NCI-H2029 (cell line): ENCODE measurements at places on chromosomes 13 and 19.

- no peak for DNase-seq
Observed at GRCh38 chr19:51064534-51065220, at the start of gene KLK13. Gene KLK13 (minus strand): TSS chr19:51065092. CDS start chr19:51065067, 25 bp downstream.

- no peak for DNase-seq
Observed at GRCh38 chr19:33368074-33368864, 5.2 kb upstream of the CEBPG start.

GRCh38 chr19:28422046-28422445, 790.9 kb downstream of the UQCRFS1 start:
- DNase-seq: no peak

- DNase-seq: no peak
Observed at GRCh38 chr19:42201489-42202289, 15.8 kb downstream of the DEDD2 start.

DNA sequence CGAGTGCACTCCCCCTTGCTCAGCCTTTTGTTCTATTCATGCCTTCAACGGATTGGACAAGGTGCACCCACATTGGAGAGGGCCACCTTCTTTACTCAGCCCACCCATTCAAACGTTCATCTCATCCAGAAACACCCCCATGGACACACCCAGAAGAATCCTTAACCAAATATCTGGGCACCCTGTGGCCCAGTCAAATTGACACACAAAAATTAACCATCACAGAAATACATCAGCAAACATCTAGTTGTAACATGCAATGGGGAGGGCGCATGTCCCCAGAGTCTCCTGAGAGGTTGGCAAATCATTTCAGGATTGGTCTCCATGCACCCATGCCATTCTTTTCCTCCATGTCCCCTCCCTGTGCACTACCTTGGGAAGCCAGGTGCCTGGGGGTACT, 167.1 kb downstream of the ZNF536 start:
- DNase-seq: no peak

DNA sequence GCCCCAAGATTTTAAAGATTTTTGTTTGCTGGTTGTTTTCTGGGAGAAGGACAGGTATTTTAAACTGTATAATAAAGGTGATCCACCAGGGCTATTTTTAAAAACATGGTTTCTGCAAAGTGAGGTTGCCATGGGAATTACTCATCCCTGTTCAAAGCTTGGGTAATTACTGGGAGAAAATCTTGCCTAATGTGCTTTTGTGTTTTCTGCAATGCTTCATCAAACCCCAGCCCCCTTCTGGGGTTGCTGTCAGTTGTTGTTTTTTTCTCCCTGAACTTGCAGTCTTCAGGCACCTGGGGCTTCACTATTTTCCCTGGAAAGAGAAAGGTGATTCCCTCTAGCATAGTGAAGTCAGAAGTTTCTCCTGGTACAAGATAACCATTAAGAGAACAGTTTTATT, 277.2 kb downstream of the NALCN start:
- no peak for DNase-seq

DNA sequence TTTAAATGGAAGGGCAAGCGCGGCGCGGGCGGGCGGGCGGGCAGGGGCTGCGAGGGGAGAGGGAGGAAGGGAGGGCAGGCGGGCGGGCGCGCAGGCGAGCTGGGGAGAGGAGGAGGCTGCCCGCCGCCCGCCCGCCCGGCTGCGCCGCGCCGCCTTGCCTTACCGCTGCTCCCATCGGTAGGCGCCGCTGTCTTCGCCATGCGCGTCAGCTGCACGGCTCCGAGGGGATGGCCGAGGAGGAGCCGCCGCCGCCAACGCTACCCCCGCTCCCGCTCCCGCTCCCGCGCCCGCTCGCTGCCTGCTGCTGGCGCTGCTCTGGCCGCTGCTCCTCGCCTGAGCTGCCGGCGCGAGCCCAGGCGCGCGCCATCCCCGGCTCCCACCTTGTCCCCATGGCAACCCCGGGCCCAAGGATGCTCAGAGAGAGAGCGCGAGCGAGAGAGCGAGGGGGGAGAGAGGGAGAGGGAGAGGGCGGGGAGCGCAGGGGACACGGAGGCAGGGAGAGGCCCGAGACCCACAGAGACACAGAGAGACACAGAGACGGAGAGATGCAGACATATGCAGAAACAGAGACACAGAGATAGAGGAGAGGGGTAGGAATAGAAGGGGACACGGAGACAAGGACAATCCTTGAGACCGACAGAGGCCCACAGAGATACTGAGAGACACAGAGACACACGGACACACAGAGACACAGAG, 40.3 kb downstream of the DEDD2 start:
- DNase-seq: peak; percentile 84

- DNase-seq: no peak
Observed at GRCh38 chr19:17404621-17405249, 695 bp downstream of the BST2 start.

DNA sequence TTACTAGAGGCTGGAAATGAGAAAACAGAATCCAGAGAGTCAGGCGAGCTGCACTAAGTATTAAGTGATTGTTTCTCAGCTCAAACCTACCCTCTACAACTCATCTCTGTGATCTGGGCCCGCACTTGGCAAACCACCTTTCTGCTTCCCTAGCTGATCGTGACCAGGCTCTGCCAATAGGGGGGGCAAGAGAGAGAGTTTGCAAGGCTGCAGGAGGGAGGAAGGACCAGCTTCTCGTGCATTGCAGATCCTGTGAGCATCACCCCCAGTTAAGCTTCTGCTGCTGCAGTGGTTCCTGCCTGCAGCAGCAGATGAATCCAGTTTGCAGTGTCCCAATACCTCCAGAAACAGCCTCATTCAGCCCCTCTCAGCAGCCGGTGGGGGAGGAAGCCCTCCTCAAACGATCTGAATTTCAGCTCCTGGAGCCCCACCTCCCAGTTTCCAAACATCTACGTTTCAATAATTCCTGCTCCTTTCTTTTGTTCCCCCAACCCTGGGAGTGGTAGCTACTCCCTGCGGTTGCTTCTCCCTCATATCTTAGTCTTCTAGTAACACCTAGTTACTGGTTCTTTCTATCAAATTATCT, 20.0 kb downstream of the XRCC1 start:
- DNase-seq: peak; percentile 35

- DNase-seq: no peak
Observed at GRCh38 chr19:15618321-15618720, 3.3 kb downstream of the CYP4F8 start.

DNA sequence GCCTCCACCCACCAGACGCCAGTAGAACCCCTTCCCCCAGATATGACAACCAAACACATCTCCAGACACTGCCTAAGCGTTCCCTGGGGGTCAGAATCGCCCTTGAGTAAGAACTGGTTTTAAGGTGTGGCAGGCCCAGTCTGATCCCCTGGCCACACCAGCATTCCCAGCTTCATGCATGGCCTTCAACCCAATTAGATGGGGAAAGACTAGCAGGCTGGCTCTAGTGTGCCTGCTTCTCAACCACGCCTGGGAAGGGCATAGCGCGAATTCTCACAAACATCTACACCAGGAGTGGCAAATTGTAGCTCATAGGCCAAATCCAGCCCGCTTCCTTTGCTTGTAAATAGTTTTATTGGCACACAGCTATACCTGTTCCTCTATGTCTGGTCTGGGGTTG, 13.6 kb downstream of the HAUS8 start:
- DNase-seq: no peak

DNA sequence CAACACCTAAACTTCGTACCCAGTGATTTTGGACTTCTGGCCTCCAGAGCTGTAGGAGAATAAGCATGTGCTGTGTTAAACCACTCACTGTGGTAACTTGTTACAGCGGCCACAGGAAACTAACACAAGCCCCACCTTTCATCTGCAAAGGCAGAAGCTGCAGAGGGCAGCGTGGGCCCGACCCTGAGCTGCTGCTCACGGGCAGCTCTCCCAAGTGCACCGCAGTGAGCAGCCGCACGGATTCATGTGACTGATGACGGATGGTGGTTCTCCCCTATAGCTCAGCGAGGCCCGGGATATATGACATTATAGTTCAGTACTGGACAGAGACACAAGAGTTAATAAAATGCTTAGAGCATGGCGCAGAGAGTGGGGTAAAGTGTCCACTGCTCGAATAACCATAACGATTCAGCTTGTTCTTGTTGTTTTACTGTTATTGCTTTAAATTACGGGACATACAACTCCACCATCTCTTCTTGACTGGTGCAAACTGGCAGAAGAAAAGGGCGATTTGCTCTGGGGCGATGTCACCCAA, 21.9 kb downstream of the VRK3 start:
- DNase-seq: no peak

DNA sequence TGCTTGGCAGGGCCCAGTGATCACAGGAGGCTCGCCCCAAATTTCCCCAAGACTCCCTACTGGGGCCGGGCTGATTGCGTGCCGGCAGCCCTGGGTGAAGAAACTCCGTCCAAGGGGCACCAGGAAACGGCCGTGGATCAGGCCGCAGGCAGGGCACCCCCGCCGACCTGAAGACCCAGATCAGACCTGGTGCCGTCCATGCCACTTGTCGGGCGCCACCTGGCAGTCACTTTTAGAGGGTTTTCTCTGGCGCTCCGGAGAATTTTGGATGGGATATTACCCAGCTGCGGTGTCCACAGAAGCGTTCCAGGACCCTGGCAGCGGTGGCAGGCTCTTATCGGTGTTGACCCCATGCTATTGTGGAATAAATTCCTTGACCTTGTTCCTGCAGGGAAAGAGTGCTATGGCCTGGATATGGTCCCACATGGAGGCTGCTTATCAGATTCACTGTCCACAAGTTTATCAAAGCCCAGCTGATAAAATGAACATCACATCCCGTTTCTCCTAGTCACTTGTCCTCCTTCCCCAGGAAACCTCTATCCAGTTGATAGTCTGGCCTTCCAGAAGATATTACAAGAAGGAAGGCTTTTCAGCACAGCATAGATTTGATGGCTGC, 38.2 kb downstream of the IGFL2 start:
- no peak for DNase-seq

- DNase-seq: no peak
Observed at GRCh38 chr13:58876473-58876872, 1244.9 kb downstream of the PCDH17 start.

- no peak for DNase-seq
Observed at GRCh38 chr13:37047032-37047431, 12.5 kb downstream of the SUPT20H start.
